ENCODE measurements at places on chromosomes 16 and 17.

GRCh38 chr17:11780621-11781020 is 182.4 kb downstream of the DNAH9 start:
- no peak for DNase-seq

- DNase-seq: no peak
Observed at GRCh38 chr17:76272541-76273444, 7.6 kb downstream of the UBALD2 start.

- DNase-seq: no peak
Observed at GRCh38 chr17:1414001-1414574, 14.1 kb upstream of the YWHAE start.

- no peak for DNase-seq
Observed at GRCh38 chr17:78057113-78057740, 71.3 kb downstream of the TMC6 start.

GRCh38 chr17:21573961-21574610 is 118.2 kb upstream of the KCNJ18 start:
- no peak for DNase-seq

DNA sequence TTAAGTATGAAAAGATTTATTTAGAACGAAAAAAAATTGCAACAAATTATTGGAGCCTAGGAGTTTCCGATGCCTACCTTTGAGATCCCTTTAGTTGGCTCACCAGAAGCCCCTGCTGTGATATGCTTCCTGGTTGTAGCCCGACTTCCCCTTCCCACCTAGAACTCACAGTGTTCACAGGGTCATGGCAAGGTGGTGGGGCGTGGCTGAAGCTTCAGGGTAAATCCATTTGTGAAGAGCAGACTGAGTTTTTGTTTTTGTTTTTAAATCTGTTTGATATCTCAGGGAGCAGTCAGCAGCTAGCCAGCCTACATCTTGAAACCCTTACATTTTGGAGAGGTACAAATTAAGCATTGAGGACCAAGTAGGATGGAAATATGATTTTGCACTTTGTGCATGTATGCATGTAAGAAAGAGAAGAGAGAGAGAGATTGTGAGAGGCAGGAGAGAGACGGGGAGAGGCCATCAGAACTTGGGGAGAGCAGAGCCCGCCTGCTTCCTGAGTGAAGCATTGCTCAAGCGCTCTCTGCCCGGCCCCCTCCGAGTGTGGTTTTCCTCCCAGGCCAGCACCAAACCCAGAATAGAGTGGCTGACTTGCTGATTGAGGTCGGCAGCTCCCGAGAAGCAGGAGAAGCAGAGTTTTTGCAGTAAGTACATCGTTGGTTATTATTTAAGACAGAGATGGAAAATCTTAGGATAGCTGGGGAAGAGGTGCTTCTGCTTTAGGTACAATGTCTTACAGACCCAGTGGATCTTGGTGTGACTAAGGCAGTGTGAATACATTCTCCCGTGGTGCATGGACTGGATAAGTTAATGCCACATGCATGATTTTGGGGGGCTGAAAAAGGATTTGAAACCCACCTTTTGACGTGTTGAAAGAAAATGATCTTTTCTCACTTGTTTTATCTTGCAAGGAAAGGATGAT is 64.2 kb downstream of the SPECC1 start:
- DNase-seq: no peak

GRCh38 chr16:77540646-77541045 is 105.8 kb upstream of the ADAMTS18 start:
- no peak for DNase-seq

DNA sequence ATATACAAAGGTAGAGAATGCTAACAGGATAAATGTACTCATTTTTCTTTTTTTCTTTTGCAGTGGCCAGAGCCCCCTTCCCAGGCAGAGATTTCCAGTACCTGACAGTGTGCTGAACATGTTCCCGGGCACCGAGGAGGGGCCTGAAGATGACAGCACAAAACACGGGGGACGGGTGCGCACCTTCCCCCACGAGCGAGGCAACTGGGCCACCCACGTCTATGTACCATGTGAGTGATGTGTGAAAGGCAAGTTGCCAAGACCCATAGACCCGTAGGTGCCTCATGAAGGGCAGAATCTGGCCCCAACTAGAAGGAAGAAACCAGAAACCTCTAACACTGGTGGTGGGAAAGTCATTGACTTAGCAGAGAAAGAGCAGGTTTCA is 1.2 kb downstream of the USB1 start:
- no peak for DNase-seq

- DNase-seq: no peak
Observed at GRCh38 chr16:90046971-90047713, 27.9 kb upstream of the DBNDD1 start.

- no peak for DNase-seq
Observed at GRCh38 chr17:79981090-79981489, 54.6 kb downstream of the TBC1D16 start.

GRCh38 chr17:63537991-63538692 is 12.1 kb upstream of the DCAF7 start:
- no peak for DNase-seq

- no peak for DNase-seq
Observed at GRCh38 chr17:57396511-57396921, 140.2 kb downstream of the MSI2 start.

DNA sequence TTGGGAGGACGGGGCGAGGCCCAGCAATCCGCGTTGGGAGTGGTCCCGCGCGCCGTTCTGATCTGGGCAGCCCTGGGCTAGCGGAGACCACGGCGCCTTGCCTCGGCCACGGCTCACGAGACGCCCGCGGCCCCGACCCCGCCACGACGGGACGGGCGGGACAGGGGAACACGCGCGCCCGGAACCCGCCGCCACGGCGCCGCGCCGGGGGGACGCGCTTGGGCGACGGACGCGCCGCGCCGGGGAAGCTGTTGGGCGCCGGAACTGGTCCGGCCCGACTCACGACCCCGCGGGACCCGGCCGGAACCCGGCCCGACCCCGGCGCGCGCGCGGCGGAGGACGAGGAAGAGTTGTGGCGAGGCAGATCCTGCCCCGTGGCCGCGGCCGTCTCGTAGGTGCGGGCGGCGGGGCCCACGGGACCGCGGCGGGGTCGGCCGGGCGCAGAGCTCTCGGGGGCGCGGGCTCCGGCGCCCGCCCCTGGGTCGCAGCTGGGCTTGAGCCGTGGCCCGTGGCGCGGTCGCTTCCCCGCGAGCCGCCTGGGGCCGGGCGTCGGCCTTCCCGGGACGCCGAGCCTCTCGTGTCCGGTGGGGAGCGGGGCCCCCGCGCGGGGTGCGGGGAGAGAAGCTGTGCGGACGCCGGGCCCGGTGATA is at the start of gene ACSF3:
TSS of gene ACSF3 (plus strand) at position 251 of the 650 bp plus-strand sequence. CDS start 6,830 bp downstream, outside the sequence.
- DNase-seq: no peak

GRCh38 chr17:8122924-8123694 is 797 bp downstream of the HES7 start:
- peak; percentile 17 for DNase-seq

DNA sequence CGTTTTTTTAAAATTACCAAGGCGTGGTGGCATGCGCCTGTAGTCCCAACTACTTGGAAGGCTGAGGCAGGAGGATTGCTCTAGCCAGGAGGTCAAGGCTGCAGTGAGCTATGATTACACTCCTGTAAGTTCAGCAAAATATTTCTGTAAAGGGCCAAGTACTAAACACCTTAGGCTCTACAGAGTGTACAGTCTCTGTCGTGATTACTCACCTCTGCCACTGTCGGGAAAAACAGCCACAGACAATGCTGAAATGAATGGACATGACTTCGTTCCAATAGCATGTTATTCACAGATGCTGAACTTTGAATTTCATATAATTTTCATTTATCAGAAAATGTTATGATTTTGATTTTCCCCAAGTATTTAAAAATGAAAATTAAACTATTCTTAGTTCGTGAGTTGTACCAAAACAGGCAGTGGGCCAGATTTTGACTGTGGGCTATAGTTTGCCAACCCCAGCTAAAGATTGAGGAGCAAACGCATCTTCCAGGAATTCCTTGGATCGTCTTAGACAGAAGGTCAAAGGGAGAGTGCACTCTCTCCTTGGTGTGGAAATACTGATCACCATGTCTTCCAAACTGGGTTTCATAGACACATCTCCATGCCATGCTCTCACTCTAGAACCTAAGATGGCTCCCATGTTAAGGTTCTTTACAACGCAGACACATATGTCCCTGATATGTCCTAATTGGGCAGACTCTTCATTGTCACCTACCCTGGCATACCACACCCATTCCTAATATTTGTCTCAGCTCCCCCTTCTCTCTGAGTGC is 89.5 kb downstream of the MARF1 start:
- no peak for DNase-seq

GRCh38 chr16:85041219-85042166 is 13.9 kb downstream of the KIAA0513 start:
- DNase-seq: no peak

- no peak for DNase-seq
Observed at GRCh38 chr17:17382065-17382459, 78.9 kb downstream of the NT5M start.

- DNase-seq: no peak
Observed at GRCh38 chr16:88534638-88535190, 35.5 kb upstream of the ZC3H18 start.

DNA sequence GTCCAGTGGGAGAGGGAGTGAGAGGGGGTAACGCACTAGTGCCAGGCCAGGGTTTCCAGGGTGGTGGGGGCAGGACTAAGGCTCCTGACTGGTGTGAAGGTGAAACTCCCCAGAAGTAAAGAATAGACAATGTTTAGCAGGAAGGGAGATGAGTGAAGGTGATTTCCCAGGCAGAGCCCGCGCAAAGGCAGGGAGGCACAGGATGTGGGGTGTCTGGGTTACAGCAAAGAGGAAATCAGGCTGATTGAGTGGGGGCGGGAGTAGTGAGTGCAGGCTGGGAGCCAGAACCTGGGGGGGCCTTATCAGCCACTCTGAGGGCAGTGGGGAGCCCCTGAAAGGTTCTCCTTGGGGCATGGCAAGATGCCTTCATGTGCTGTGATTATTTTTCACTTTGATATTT is 167.5 kb downstream of the UTP18 start:
- no peak for DNase-seq

DNA sequence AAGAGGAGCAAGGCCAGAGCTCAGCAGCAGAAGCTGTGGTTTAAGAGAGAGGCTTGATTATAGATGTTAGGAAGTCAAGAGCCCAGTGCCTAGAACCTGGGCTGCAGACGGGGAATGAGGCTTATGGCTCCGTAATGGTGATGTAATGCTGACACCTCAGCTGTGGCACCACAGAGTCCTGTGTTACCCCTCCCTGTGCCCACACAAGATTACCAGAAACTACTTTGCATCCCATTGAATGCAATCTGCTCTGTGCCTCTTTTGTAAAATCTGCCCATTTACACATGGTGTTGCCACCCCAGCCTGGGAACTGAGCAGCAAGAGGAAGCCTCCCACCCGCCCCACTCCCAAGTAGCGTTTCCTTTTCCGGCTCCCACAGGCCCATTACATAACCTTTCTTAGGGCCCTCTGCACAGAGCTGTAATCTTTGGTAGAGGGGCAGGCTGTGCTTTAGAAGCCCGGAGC is 57.0 kb downstream of the PITPNC1 start:
- no peak for DNase-seq

GRCh38 chr17:75753514-75754377 is 11.2 kb downstream of the GALK1 start:
- no peak for DNase-seq

- DNase-seq: no peak
Observed at GRCh38 chr16:75263963-75264445, 12.6 kb upstream of the BCAR1 start.

GRCh38 chr16:2809149-2809760 is 7.8 kb upstream of the PRSS21 start:
- no peak for DNase-seq

DNA sequence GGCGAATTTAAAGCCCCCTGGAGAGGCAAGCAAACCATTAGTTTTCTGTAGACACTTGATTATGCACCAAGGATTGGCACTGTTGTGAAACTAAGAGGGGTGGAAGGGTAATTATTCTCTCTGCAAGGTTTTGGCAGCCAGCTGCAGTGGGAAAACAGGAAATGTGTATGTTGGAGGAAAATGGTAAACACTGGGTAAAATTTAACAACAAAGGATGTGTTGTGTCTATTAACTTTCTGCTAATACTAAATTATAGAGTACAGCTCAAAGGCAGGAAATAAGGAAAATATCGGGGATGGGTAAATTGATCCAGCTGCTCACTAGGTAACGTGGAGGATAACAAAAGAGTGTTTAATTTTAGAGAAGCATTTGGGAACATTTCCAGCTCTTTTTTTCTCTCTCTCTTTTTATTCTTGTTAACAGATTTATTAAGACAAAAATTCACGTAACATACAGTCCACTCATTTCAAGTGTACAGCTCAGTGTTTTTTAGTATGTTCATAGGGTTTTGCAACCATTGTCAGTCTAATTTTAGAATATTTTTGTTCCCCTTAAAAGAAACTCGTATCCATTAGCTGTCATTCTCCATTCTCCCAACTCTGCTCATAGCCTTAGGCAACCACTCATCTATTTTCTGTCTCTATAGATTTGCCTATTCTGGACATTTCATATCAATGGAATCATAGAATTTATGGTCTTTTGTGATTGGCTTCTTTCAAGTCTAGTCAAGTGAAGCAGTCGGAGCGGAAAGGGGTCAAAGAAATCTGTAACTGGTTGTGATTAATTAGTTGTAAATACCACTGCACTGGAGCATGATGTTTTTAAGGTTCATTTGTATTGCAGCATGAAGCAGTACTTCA is 41.8 kb downstream of the TANGO6 start:
- DNase-seq: no peak

- no peak for DNase-seq
Observed at GRCh38 chr17:62595484-62595883, 32.0 kb upstream of the MRC2 start.

- no peak for DNase-seq
Observed at GRCh38 chr17:65901394-65901793, 290.5 kb downstream of the CEP112 start.

DNA sequence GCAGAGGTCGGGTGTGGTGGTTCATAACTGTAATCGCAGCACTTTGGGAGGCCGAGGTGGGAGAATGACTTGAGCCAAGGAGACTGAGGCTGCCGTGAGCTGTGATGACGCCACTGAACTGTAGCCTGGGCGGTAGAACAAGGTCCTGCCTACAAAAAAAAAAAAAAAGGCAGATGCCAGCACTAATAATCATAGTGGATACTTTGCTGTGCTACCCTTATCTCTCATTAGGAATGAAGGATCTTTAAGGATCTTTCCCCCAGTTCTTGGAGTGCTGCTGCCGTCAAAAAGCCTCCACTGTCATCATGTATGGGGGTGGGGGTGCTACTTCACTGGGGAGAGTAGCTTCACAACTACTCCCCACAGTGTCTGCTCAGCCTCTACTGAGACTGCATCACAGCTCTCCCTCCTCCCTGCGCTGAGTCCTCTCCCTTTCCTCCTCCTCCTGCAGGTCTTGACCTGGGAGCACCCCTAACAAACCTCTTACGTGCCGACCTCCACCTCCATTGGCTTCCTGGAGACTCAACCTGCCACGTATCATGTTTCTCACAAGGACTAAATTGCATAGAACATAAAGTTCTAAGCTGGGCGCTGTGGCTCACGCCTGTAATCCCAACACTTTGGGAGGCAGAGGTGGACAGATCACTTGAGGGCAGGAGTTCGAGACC is 24.4 kb upstream of the ST6GALNAC1 start:
- DNase-seq: no peak

Data from left renal cortex interstitium (tissue), 4 donors.